ENCODE measurements at places on chromosomes 1 and 21.

GRCh38 chr1:46131093-46131492 lies 1.3 kb downstream of the PIK3R3 start:
- peaks cover 30% of the 10 kb centered on the region for H3K27me3 ChIP-seq
- H3K36me3 ChIP-seq: no peaks in the 10 kb centered on the region
- peaks cover 23% of the 10 kb centered on the region for H3K4me1 ChIP-seq
- H3K27ac ChIP-seq: no peak overlapping the region
- no peak for DNase-seq

DNA sequence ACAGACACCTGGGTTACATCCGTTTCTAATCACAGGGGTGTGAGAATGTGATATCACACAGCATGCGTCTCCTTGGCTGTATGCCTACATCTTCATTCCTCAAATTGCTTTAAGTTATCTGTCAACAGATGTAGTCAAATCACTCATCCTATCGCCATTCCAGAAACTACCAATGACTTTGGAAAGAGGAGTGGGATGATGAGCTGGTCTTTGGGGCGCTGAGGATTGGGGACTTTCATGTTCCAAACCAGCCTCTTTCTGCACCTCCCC lies 104.8 kb downstream of the NAV1 start:
- peaks cover 16% of the 10 kb centered on the region for H3K27me3 ChIP-seq
- no peak overlapping the region for H3K4me3 ChIP-seq
- no peak for DNase-seq

DNA sequence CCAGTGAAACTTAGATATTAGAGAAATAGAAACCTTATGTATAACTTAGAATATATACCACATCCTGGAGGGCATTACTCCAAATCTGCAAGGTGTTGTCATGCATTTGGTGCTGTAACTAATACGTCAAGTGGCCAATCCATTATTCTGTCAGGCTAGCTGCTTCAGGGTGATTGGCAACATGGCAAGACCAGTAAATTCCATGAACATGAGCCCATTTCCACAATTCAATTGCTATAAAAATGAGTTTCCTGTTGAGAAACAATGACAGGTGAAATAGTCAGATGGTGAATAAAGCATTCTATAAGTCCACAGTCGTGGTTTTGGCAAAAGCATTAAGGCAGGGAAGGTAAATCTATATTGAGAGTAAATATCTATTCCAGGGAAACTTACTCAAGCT lies 566.0 kb downstream of the ADGRL2 start:
- DNase-seq: no peak
- H3K4me3 ChIP-seq: no peak overlapping the region
- peaks cover 12% of the 10 kb centered on the region for H3K4me1 ChIP-seq
- no peaks in the 10 kb centered on the region for H3K36me3 ChIP-seq
- H3K27ac ChIP-seq: no peak overlapping the region
- H3K27me3 ChIP-seq: no peaks in the 10 kb centered on the region

DNA sequence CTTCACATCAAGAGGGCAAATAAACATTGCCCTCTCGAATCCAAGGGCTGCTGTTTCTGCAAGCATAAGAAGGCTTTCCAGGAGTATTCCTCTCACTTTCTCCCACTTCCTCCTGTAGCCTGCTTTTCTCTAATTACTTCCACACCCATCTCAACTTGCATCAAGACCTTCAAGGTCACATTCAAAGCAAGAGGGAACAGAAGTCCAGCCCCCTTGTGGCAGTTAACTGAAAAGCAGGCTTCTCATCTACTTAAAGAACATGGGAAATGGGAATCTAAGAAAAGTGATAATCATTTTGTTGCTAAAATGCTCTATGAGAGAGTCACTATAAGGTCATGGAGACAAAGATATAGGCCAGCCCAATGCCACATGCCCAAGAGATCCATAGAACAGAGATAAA lies 874.4 kb downstream of the KCNT2 start:
- peaks cover 7% of the 10 kb centered on the region for H3K36me3 ChIP-seq
- no peaks in the 10 kb centered on the region for H3K27me3 ChIP-seq
- H3K4me1 ChIP-seq: peaks cover 11% of the 10 kb centered on the region
- peak; percentile 28 for DNase-seq

GRCh38 chr21:43283136-43283924 lies 114.5 kb downstream of the CRYAA start:
- DNase-seq: no peak
- peaks cover 14% of the 10 kb centered on the region for H3K4me1 ChIP-seq
- no peak overlapping the region for H3K27ac ChIP-seq
